ENCODE measurements at places on chromosomes 5 and 9. TPM values are rescaled to one million over a fixed set of nuclear protein-coding genes. Genes with fewer than 3 reads are reported as not detected.

The CACFD1 gene
- 9.6 TPM for total RNA-seq

The NRARP gene
- 2.0 TPM for total RNA-seq

The NAA35 gene
- total RNA-seq = 25.6 TPM

The PHF24 gene
- total RNA-seq = 2.7 TPM

The PRRX2 gene
- total RNA-seq = not detected

The QRFP gene
- 1.7 TPM for total RNA-seq

The PTPN3 gene
- 2.4 TPM for total RNA-seq

The TMOD1 gene
- total RNA-seq = 1.3 TPM
